ENCODE measurements at places on chromosomes 7 and 10. TPM values are rescaled to one million over a fixed set of nuclear protein-coding genes. Genes with fewer than 3 reads are reported as not detected.

GRCh38 chr7:157360483-157361025 is 23.8 kb downstream of the DNAJB6 start:
- no peak for DNase-seq

DNA sequence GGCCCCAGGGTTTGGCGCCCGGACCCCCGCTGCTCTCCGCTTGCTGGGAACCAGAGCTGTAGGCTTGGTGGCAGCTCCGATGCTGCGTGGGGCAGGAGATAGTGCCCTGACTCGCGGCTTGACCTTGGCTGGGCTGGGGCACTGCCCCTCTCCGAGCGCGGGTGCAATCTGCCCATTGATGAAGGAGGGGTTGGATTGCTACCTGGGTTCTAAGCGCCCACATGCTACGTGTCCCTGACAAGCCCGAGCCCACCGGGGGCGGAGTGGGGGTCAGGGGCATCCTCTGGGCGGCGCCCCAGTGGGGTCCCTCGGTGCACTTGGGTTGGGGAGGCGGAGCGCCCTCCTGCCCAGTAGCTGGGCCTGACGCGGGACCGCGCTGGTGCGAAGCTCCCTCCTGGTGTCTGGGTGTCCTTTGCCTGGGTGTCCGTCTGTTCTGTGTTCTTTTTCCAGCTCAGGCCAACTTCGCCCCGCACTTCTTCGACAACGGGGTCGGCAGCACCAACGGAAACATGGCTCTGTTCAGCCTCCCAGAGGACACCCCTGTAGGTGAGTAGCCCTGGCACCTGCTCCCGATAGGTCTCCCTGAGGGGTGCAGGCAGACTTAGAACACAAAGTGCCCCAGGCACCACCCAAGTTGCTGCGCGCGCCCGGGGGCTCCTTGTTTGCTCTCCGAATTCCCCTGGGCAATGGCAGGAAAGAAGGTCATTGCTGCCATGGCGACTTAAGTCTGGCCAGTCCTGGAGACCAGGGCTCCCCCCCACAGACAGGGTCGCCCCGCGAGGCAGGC is 900 bp downstream of the CDHR1 start:
- no peak for DNase-seq

- DNase-seq: no peak
Measured at GRCh38 chr7:140005341-140005740, 57.4 kb downstream of the PARP12 start.

GRM3 gene
- not detected for total RNA-seq

- DNase-seq: no peak
Measured at GRCh38 chr7:35694161-35694783, 663 bp downstream of the HERPUD2 start.

Measured in left cardiac atrium (tissue), 4 donors.